ENCODE measurements at places on chromosomes 11 and 22.

DNA sequence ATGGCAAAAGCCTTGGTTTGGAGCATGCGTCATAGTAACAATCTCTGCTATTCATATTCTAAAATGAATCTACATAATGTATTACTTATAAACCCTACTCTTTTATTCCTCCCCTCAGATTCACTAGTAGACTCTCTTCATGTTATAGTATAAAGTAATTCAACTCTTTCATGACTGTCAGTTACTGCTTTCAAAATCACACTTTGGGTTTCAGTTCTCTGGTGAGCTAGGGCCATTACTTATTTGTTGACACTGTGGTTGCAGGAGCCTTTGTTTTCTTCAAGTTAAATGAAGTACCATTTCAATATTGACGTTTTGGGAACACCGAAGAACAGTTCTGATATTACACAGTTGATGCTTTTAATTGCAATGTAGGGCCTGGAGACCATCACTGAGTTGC lies 378.4 kb downstream of the DDX10 start:
- DNase-seq, result no peak

DNA sequence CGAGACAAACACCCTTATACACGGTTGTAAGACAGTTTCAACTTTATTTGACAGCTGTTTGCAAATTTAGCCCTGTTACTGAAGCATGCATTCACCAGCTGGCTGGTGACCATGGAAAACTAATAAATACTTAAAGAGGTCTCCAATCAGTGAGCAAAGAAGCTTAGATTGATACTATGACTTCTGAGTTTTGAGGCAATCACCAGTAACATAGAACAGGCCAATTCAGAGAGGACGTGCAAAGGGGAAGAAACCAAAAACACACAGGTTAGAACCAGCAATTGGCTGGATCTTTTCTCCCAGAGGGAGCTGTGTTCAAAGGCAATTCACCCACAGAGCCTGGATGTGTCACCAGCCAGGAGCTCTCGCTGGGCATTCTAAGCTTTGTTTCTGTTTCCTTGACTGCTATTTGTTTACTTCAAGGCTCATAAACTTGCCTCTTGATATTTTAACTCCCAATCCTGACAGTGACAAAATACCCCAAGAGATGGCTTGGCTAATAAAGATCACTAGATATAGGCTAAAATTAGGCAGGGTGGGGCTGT lies 113.6 kb upstream of the MTMR2 start:
- no peak for DNase-seq

DNA sequence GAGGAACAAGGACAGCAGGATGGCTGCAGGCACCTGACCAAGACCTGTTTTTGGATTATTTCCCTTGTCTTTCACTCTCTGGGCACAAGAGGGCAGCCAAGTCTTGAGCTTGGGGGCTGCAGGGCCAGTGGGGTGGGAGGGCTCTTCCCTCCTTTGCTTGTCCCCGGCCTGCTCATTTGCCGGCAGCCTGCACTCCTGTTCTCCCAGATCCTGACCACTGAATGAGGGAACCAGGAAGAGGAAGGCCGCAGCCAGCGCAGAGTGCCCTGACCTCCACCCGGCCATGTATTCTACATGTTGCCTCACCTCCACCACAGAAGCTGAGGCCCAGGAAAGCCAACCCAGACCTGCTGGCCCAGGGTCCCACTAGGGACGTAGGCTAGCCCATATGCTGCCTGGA lies 15.5 kb upstream of the NNMT start:
- DNase-seq, result peak; percentile 70

DNA sequence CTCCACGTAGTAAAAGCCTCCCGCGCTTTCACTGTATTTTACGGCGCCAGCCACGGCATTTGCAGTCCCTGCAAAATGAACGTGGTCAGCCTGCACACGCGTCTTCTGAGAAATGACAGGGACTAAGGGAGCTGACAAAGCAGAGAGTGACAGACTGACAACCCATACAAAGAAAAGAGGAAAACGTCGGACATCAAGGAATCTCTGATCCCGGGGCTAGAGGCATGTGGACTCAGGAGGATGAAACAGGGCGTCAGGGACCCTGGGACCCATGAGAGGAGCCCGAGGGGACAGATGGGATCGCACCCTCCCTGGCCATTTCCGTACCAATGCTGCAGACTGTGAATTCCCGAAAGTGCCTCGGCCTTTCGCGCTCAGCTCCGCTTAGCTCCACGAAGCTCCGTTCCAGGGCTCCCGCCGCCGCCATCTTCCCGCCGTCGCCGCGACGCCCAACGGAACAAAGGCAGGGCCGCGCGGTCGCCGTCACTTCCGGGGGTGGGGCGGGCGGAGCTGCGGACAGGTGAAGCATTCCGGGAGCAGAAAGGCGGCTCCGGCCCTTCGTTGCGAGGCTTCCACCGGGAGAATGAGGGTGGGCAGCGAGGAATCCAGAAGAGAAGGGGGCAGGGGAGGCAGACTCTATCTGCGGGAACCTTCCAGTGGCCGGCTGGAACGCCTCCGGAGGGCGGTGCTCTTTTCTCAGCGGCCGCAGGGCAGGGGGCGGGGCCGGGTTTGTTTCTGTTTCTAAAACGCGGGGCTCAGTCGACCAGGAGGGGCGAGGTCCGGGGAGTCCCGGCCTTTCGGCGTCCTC lies at the start of gene NUP160:
Gene NUP160, minus strand, starts transcription at position 459 of the 808 bp plus-strand sequence. Its CDS starts 32 bp downstream, at position 427.
- DNase-seq, result peak; percentile 91

- peak; percentile 23 for DNase-seq
Measured at GRCh38 chr11:61860054-61860903, 31.1 kb downstream of the FADS3 start.

- DNase-seq, result no peak
Measured at GRCh38 chr11:107653076-107653475, 58.8 kb downstream of the SLN start.

GRCh38 chr22:19688301-19689290 lies 25.7 kb upstream of the SEPTIN5 start:
- DNase-seq, result no peak

Data from hematopoietic multipotent progenitor cell treated with erythropoietin and hydrocortisone succinate and interleukin-3 and kit ligand, for 4 days (in vitro differentiated cells).